Esophagus squamous epithelium (tissue), 5 donors: ENCODE measurements at places on chromosomes 11 and 22.

DNA sequence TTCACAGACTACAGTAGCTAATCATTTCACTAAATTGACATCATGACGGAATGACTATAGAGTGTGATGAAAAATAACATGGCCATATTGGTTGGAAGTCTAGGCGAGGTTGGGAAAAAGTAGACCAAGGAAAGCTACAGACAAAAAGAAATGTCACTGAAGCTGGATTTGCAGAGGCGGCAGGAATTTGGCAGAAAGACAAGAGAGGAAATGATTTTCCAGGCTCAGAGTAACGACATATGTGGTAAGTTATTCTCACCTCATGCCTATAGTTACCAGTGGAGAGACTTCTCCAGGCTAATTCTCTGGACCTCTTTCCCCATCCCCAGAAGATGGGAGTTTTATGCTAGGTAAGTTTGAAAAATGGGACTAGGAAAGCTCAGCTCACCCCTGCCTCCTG is 1005.8 kb upstream of the CCDC90B start:
- DNase-seq: no peak

GRCh38 chr22:45263463-45264269 is 21.1 kb upstream of the UPK3A start:
- DNase-seq: no peak

GRCh38 chr11:87463486-87464102 is 425.9 kb downstream of the TMEM135 start:
- no peak for DNase-seq

- no peak for DNase-seq
These were observed 10.4 kb downstream of the GNAZ start for GRCh38 chr22:23080613-23081290.

- no peak for DNase-seq
These were observed 48.4 kb upstream of the RAB1B start for GRCh38 chr11:66219846-66220565.

- no peak for DNase-seq
These were observed 18.4 kb upstream of the OR4C5 start for GRCh38 chr11:48384670-48385069.

GRCh38 chr11:10538924-10539323 is 2.1 kb downstream of the RNF141 start:
- no peak for DNase-seq

DNA sequence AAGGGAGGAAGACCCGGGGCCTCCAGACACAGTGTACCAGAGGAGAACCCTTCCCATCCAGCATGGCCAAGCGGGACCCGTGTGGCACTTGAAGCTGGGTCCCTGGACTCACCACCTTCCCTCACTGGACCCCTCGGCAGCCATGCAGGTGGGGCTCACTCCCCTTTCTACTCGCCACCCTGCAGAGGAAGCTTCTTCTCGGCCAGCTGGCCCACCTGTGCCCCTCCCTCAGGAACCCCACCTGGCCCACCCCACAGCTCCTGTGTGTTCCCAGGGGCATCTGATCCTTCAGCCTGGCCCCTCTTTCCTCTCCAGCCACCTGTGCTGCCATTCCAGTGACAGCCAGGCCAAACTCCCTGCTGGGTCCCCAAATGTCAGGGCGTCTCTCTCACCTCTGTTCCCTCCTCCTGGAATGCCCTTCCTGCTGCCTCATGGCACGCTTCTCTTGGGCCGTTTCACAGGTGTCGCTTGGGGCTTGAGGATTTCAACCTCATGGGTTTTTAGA is 38.0 kb downstream of the IGF2 start:
- DNase-seq: no peak

DNA sequence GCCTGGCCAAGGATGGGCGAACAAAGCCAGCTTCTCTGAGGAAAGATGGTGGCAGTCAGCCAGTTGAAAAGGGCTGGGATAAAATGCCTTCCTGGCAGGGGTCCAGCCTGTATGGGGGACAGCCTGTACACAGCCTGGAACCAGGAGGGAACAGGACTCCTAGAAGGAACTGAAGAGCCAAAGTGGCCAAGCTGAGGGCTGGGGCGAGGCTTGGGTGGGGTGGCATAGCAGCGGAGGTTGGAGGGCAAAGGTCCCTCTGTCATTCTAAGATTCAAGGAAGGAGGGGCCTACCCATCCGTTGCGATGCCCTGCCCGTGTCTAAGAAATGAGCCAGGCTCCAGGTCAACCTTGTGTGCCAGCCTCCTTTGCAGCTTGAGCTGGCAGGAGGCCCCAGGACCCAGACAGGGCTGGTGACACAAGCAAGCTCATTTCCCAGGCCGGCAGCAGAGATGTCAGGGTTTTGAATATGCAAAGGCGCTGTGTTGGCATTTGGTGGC is 22.6 kb downstream of the FADD start:
- no peak for DNase-seq

DNA sequence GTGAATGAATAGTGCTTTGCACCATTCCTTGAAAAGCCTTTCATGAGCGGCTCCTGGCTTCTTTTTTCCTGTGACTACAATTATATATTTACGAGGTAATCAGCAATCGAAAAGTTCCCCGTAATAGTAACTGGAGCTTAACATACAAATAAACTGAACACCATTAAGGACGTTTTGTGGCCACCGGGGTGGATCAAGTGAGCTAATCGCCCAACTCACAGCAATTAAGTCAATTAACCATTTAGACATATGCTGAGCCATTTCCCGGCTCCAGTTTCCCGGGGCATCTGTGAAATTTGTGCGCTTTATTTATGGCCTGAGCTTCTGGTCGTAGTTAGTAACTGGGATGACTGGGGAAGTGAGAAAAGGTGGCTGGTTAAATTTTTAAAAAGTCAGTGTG is 465.2 kb downstream of the MIAT start:
- DNase-seq: no peak

DNA sequence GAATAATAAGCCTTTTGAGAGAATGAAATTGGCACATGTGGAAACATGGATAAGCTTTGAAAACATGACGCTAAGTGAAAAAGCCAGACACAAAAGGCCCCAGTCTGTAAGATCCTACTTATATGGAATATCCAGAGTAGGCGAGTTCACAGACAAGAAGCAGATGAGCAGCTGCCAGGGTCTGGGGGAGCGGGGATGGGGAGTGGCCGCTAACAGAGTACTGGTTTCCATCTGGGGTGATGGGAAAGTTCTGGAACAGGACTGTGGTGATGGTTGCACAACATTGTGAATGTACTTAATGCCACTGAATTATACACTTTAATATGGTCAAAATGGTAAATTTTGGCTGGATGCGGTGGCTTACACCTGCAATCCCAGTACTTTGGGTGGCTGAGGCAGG is 126.5 kb downstream of the SPATA19 start:
- no peak for DNase-seq

- no peak for DNase-seq
These were observed 9.3 kb downstream of the APOL5 start for GRCh38 chr22:35726933-35727332.

DNA sequence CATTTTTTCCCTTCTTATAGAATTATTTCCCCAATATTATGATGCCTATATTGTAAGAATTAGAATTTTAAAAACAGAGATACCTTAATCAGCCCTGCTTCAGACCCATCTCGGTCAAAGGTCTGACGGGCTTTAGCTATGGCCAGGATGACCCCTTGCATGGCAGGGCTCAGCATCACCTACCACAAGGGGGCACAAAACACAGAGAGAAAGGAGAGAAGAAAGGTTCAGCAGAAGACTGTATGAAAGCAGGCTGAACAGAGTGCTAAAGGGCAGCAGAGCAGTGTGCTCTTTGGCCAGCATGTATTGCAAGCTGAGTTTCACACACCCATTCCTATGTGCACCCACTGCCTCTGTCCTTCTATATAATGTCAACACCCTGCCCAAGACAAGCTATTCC is 26.8 kb downstream of the CLDN25 start:
- DNase-seq: no peak

DNA sequence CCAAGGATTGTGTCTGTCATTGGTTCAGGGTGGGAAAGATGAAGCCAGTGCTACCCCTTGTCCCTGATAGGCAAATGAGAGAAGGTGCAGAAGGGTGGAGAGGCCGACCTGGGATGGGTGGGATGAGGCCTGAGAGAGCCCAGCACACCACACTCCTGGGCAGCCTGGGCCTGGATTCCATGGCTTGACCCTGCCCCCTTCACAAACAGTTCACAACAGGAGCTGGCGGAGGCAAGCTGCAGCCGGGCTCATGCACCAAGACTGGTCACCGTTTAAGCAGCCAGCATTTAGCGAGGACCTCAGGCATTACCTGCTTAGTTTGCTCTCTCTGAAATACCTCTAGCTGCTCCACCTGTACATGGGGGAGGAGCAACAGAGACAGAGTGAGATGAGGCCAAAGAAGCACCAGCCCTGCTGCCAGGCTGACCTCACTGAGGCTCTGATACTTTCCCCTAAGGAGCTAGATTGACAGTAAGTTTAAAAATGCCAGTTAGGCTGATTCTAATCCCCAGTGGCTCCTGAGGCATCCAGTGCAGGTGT is 13.5 kb downstream of the IL18BP start:
- DNase-seq: no peak

GRCh38 chr11:119784421-119784820 is 55.4 kb upstream of the NECTIN1 start:
- DNase-seq: no peak

DNA sequence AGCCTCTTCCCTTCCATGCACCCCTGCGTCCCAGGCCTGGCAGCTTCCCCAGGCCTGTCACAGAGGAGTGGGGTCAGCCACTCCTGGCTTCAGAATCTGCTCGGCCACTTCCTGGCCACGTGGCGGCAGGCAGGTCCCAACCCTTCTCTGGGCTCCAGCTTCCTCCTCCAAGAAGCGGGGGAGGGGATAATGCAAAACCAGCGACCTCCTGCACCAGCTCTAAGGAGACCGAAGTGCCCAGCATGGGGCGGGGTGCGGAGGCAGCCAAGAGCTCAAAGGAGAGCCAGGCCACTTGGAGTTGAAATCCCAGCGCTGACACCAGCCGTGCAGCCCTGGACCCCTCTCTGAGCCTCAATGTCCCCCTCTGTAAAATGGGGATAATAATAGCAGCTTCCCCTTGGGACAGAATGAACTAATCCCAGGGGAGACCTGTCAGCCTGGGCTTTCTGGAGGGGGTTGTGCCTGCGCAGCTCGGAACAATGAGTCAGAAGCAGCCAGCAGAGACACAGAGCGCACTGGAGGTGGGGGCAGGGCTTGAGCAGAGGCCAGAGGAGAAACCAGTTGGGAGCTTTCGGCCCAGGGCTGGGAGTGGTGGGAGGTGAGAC is 22.8 kb upstream of the PICK1 start:
- DNase-seq: no peak

- no peak for DNase-seq
These were observed 785.2 kb downstream of the KCNA4 start for GRCh38 chr11:29231586-29231985.

- no peak for DNase-seq
These were observed 580.1 kb downstream of the BUD13 start for GRCh38 chr11:116192509-116193210.

DNA sequence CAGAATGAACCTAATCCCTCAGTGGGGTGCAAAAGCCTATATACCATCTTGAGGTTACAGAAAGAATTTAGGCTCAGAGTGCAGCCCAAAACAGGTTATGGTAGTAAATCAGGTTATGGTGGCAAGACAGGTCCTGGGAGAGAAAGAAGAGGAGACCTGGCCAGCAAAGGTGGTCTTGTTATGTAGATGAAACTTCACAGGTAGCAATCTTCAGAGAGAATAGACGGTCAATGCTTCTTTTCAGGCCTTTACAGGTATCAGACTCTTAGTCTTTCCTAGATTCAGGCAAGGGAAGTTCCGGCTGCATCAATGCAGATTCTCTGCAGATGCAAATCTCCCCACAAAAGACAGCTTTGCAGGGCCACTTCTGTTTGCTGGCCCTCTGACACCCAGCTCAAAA is 45.8 kb upstream of the SORL1 start:
- DNase-seq: no peak

DNA sequence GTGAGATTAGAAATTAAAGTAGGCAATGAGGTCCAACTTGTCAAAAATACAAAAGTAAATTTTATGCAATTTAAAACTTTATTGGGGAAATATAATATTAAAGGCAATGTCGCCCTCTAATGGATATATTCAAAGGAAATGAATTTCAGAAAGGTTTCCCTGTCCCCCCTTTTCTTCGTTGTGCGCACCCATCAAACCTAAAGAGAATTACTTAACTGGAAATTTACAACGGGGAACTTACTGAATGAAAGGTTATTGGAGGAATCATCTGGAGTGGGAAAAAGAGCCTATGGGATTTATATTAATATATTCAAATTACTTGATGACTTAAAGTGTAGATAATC is 1.7 kb upstream of the ABTB2 start:
- no peak for DNase-seq

DNA sequence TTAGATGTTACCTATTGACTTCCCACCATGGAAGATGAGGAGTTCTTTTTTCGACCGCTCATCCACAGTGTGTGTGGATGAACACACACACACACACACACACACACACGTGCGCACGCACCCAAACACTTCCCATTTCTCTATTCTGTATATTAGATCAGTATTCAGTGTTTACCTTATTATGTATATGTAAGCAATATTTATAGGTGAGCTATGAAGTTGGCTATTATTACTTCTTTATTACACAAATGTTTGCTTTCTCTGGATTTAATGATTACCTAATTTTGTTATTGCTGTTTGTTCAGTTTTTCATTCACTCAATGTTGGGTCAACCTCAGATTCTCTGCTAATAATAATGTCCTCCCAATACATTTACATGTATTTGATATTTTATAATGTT is 721.0 kb downstream of the NELL1 start:
- DNase-seq: no peak

- no peak for DNase-seq
These were observed 110.9 kb upstream of the MPPED2 start for GRCh38 chr11:30697032-30697431.

DNA sequence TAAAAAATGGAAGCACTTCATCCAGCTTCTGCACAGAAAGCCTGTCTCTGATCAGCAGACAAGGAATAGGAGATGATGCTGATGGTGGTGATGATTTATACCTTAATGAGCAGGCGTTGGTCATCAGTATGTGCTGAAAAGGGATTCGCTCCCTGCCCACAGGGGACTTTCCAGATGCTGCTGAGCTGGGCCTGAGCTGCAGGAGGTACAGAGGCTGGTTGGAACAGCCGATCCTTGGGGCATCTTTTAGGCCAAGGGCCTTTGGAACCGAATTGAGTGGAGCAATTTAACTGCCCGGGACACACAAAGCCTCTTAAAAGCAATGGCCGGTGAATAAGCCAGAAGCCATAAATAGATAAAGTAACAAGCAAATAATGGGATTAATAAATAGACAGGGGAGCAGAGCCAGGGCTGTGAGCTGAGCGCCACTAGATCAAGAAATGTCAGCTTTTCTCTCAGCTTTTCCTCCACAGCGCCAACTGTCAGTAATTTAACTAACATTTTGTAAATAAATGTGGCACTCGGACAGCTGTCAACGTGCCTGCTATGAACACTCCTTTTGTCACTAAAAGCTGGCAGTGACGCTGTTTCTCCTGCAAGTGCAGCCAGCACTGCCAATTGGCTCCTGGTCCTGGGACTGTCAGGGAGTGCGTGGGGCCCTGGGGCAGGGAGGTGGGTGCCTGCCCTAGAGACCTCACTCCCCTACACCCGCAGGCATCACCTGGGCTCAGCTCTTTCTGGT is 562.3 kb downstream of the NTM start:
- no peak for DNase-seq

GRCh38 chr11:108909921-108910320 is 245.1 kb downstream of the DDX10 start:
- no peak for DNase-seq
